ENCODE measurements at places on chromosomes 12 and 14.
A peak's percentile ranks its signal among the peaks of the same experiment; 100 is the strongest.

DNA sequence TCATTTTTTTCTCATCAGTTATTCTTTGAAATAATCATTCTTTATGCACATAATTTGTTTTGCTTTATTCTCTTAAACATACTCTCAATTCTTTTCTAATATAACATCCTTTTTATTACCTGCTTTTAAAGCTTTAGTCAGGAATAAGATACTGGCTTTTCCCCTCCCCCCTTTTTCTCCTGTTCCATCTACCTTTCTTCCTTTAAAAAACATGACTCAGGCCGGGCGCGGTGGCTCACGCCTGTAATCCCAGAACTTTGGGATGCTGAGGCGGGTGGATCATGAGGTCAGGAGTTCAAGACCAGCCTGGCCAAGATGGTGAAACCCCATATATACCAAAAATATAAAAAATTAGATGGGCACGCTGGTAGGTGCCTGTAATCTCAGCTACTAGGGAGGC, 25.4 kb downstream of the HIF1A start:
- no peak for DNase-seq

DNA sequence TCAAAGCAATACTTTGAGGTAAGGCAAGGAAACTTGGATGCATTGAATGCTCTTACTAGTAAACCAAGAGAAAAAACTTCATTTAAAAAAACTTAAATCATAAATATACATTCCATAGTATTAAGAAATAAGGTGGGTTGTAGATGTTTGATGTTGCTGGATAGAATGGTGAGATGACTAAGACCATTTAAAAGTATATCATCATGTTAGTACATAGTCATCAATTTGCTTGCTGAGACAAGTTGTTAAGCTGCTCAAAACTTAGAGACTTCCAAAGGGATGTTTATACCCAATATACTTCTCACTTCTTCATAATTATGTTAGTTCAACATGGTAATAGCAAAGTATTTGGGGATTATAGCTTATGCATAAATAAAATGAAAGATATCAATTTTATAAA, 675.5 kb upstream of the MGAT4C start:
- peak; percentile 25 for DNase-seq

DNA sequence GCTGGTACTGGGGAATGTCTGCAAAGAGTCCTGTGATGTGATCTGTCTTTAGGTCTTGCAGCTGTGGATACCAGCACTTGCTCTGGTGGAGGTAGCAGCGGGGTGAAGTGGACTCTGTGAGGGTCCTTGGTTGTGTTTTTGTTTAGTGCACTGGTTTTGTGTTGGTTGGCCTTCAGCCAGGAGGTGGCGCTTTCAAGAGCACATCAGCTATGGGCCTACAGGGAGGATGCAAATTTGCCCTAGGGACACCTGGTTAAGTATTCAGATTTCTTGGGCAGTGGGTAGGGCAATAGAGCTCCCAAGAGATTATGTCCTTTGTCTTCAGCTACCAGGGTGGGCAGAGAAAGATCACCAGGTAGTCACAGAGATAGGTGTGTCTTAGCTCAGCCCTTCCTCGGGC, 63.8 kb downstream of the PTGER2 start:
- DNase-seq = no peak

- DNase-seq = no peak
Measured at GRCh38 chr12:7451756-7452155, 7.8 kb upstream of the CD163L1 start.

DNA sequence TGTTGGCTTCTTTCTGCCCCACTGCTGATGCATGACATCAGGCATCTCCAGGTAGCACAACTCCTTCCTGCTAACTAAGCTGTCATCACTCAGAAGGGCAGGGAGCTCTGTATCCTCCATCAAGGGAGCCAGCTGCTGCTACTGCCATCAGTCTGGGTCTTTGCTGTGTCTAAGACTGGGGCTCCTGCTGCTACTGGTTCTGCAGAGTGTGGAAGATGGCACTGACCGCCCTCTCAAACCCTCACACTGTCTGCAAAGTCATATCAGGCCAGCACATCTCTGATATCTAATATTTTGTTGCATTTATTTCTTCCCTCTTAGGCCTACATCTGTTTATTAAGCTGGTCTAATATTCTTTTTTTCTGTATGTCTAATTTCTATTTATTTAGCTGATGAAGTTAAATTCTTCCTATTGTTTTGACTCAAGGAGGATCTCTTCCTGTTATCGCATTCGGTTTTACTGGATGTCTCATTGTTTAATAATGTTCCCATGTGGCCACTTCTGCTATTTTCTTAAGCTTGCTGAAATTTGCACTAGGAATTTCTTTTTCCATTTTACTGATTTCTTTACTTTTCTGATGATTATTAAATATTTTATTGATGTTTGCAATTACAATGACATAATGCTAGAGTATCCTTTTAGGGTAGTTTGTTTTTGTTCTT, 7.6 kb upstream of the E2F7 start:
- DNase-seq = peak; percentile 36

GRCh38 chr12:105278043-105278697, 42.2 kb upstream of the APPL2 start:
- DNase-seq = no peak

Measured in fibroblast of upper back skin (primary cell).